ENCODE measurements at places on chromosomes 7 and 10.

DNA sequence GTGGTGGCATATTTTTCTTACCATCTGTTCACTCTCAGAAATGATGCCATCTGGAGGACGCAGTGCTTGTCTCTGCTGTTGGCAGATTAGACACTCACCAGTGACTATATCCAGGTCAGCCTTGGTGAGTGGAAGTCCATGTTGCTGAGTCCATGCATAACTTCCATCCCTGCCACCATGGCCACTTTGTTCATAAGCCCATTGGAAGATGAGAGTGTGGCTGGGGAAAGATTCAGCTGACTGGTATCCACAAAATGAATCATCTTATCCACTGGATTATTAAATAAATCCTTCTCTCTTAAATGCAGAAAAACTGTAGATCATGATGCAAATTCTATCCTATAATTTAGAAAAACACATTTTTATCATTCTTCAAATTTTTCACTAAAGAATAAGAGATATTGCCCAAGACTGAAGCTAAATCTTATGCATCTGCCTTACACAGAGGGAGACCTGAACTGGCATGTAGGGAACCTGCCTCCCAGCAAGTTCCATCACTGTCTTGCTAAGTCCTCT lies 726.9 kb downstream of the TNS3 start:
- no peak for DNase-seq

DNA sequence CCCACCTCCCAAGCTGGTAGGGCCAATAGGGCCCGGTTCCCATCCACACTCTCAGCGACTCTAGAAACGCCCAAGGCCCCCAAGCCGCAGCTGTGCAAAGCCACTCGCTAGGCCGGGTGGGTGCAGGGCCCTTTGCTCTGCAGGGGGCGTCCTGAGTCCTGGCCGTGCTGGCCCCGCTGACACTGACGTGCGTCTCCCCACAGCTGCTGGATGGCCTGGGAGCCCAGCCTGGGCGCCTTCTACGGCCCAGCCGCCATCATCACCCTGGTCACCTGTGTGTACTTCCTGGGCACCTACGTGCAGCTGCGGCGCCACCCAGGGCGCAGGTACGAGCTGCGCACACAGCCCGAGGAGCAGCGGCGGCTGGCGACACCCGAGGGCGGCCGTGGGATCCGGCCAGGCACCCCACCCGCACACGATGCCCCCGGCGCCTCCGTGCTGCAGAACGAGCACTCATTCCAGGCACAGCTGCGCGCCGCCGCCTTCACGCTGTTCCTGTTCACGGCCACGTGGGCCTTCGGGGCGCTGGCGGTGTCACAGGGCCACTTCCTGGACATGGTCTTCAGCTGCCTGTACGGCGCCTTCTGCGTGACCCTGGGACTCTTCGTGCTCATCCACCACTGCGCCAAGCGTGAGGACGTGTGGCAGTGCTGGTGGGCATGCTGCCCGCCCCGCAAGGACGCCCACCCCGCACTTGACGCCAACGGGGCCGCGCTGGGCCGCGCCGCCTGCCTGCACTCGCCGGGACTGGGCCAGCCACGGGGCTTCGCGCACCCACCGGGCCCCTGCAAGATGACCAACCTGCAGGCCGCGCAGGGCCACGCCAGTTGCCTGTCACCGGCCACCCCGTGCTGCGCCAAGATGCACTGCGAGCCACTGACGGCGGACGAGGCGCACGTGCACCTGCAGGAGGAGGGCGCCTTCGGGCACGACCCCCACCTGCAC lies 31.6 kb upstream of the KNDC1 start:
- DNase-seq: no peak

- DNase-seq: no peak
These were observed 103.4 kb downstream of the GRID1 start for GRCh38 chr10:86263209-86263608.

DNA sequence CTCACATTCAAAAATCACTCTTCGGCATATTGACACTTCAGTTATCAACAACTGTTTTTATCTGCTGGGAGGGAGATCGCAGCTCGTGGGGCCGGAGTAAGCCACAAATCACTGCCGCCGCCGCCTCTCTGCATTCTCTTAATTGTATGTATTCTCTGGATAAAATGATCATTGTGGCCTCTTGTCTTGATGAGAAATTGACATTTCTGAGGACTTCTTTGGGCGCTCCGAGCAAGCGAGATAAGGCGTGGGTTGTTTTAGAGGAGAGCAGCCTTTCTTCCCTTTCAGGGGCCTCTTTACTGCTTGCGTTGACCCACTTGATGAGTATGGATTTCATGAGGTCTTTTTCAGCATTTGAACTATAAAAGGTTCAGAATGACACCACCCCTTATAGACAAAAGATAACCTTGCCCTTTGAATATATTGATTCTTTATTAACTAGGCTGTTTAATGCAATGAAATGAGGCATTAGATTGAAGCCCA lies 130.6 kb downstream of the EBF3 start:
- DNase-seq: no peak

- no peak for DNase-seq
These were observed 50.1 kb downstream of the SEMA3A start for GRCh38 chr7:84144480-84144879.

GRCh38 chr7:12281038-12281437 lies 69.9 kb downstream of the TMEM106B start:
- DNase-seq: no peak

- DNase-seq: no peak
These were observed 1.7 kb upstream of the CLIP2 start for GRCh38 chr7:74287303-74288033.

- no peak for DNase-seq
These were observed 27.9 kb downstream of the TFPI2 start for GRCh38 chr7:93862651-93863050.

DNA sequence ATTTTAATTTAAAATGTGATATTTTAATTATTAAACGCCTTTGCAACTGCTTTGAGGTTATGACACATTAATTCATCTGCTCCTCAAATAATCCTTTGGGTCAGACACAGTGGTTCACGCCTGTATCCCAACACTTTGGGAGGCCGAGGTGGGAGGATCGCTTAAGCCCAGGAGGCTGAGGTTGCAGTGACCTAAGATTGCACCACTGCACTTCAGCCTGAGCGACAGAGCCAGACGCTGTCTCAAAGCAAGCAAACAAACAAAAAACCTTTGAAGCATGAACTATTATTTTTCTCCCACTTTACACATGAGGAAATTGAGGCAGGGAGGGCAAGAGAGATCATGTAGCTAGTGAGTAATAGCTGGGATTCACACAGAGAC lies 1.5 kb upstream of the POLD2 start:
- DNase-seq: no peak

DNA sequence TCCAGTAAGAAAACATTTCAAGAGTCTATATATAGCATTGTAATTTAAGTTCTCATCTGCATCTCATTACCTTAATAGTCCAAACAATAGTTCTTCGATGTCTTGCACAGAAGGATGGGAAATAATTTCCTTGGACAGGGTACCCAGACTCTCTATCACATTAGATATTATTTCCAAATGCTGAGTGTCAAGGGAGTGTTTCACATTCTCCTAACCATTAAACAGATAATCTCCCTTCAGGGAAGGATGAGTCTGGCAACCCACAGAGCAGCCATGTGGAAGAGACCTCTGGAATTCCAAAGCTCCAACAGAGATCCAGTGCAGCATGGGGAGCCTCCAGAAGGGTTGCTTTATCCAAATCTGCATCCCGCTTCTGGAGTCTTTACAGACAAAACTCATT lies 89.6 kb downstream of the FZD1 start:
- DNase-seq: no peak

GRCh38 chr7:4068286-4068685 lies 613.8 kb upstream of the FOXK1 start:
- no peak for DNase-seq

DNA sequence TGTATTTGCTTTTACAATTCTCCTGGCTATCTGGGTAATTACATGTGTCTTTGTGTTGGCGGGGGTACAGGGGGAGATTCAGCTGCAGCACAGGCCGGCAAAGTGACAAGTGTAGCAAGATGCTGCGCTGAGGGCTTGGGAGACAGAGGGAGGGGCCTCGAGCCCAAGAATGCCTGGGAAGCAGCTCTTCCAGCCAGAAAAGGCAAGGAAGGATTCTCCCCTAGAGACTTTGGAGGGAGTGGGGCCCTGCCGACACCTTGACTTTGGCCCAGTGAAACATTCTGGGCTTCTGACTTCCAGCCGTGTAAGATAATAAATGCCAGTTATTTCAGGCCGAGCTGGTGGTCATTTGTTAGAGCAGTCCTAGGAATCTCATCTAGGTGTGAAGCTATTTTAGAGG lies 7.2 kb upstream of the REPIN1 start:
- DNase-seq: no peak

DNA sequence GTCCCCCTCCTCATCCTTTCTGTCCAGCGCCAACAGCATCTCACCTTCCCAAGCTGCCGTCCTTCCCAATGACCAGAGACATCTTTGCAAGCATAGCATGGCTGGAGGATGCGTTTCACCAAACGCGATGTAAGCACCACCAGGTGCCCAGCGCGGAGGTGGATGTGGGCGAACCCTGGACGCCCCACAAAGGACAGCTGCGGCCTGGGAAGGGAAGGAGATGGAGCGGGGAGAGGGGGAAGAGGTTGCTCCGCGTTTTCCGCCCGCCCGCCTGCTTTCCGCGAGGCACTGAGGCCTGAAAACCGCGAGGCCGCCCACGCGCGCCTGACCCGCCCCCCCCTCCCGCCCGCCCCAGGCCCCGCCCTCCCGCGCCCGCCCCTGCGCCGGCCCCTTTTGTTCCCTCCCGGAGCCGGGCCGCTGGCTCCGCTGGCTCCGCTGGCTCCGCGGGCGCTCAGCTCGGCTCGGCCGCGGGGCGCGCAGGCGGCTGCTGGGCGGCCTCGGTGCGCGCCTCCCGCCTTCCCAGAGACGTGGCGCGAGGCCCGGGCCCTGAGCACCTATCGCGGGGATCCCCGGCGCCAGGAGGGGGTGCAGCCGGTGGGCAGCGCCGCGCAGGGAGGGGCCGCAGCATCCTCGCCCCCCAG lies at the start of gene CLIP2:
CLIP2 (plus strand) TSS at position 390 of the 641 bp plus-strand sequence. CDS start 28,140 bp downstream, outside the sequence.
- no peak for DNase-seq

- DNase-seq: no peak
These were observed 256.0 kb downstream of the AHR start for GRCh38 chr7:17554341-17555015.

- DNase-seq: no peak
These were observed 1209.2 kb downstream of the TYW1 start for GRCh38 chr7:68205826-68206225.

DNA sequence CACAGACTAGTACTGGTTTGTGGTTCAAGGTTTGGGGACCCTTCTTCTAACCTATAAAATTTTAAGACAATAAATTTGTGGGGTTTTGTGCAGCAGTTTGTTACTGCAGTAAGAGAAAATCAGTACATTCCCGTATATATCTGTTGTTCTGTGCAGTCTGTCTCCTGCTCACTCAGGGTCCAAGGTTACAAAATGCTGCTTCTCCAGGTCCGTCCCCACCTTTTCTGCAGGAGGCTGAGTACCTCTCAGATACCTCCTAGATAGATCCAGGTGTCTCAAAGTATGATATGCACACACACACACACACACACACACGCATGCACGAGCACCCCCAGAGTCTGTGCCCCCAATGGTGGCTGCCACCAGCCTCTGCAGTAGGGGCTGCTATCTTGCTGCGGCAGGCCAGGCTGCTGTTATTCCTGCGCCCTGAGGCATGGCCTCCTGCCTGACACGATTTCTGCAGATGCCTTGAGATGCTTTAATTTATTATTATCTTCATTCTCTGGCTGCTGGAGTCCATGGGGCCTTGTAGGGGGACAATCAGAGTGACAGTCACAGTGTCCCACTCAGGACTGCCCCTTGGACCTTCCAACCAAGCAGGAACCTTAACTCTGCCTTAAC lies 25.2 kb upstream of the ASL start:
- DNase-seq: no peak

DNA sequence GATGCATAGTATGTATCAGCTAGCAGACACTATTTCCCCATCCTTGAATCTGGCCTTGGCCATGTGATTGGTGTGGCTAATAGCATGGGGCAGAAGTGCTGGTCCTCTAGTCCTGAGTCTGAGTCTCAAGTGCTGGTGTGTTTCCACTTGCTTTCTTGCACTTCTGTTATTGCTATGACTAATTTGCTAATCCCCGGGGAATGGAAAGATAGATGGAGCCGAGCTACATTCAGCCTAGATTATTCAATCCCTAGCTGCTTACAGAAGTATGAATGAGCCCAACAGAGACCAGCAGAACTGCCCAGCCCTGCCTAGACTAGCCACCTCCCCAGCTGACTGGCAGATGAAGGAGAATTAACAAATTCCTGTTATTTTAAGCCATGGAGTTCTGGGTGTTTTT lies 53.2 kb upstream of the SYPL1 start:
- DNase-seq: no peak

GRCh38 chr10:96919785-96920430 lies 87.8 kb downstream of the LCOR start:
- DNase-seq: no peak

- DNase-seq: no peak
These were observed 825 bp downstream of the TMEM176A start for GRCh38 chr7:150801242-150801945.

DNA sequence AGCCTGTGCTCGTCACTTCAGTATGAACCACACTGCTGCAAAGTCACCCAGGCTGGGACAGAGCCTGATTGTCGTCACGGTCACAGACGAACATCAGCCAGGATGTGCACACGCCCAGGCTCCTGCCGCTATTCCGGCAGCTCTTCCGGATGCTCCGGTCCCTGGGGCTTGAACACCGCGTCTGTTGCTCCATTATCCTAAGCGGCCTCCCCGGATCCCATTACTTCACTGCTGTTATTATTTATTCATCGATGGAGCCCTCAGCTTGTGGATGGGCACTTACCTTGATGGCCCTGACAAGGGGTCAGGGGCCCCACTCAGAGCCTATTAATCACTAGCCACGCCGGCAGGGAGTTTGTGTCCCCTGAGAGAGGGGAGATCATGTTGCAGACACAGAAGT lies 120.8 kb upstream of the PCBD1 start:
- no peak for DNase-seq

- no peak for DNase-seq
These were observed 106.2 kb downstream of the RTKN2 start for GRCh38 chr10:62162261-62162981.

DNA sequence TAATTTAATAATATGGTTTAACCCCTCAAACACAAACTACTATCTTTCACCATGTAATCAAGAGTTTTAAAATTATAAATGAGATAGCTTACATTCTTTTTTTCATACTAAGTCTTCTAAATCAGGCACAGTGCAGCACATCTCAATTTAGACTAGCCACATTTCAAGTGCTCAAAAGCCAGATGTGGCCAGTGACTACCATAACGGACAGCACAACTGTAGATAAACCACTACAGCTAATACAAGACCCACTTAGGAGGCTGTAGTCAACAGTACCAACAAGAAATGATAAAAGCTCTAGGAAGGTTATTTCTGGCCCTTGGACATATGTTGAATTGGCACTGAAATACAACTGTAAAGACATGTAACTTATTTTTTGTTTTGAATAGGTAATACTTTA lies 65.3 kb downstream of the JAZF1 start:
- DNase-seq: no peak

GRCh38 chr10:79220307-79220706 lies 127.0 kb upstream of the PPIF start:
- DNase-seq: no peak

GRCh38 chr7:118777308-118777707 lies 552.8 kb downstream of the ANKRD7 start:
- no peak for DNase-seq

- no peak for DNase-seq
These were observed 571.3 kb upstream of the NRG3 start for GRCh38 chr10:81303656-81304055.

- no peak for DNase-seq
These were observed 39.4 kb upstream of the SH2D4B start for GRCh38 chr10:80498078-80498832.

Measured in Panc1 (cell line).